ENCODE measurements at places on chromosomes 3 and 15. TPM values are rescaled to one million over a fixed set of nuclear protein-coding genes. Genes with fewer than 3 reads are reported as not detected.

The BBX gene
- 33.1 TPM for total RNA-seq

The PLXNB1 gene
- 26.8 TPM for total RNA-seq

The CD80 gene
- total RNA-seq, result 0.78 TPM

The TRIM59 gene
- 14.3 TPM for total RNA-seq

The GOLGA8G gene
- not detected for total RNA-seq

The FYCO1 gene
- 2.5 TPM for total RNA-seq

The HIGD2B gene
- total RNA-seq, result 0.47 TPM
